NCI-H2171 treated with DMSO at 0.1 percent for 48 hours (cell line): ENCODE measurements at places on chromosomes 1 and 21.
A peak's percentile ranks its signal among the peaks of the same experiment; 100 is the strongest.

DNA sequence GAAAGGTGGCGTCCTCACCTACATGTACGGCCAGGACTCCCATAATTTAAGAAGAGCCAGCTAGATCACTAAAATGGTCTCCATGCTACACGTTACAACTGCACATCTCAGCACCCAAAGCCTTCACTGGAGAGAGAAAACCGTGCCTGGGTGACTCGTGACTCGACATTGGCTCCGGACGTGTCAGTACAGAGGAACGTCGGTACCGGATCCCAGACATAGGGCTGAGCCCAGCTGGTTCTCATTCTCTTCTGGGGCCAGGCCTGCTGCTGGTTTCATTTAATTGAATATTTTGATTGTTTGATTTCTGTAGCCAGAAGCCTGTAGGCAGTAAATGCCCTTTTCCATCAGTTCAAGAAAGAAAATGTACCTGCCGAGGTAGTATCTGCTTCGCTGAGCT lies 93.1 kb downstream of the HHIPL2 start:
- no peak for DNase-seq

GRCh38 chr1:196550731-196551130 lies 57.5 kb downstream of the KCNT2 start:
- DNase-seq, result no peak

GRCh38 chr21:43611598-43612369 lies 47.5 kb downstream of the HSF2BP start:
- DNase-seq, result peak; percentile 49

DNA sequence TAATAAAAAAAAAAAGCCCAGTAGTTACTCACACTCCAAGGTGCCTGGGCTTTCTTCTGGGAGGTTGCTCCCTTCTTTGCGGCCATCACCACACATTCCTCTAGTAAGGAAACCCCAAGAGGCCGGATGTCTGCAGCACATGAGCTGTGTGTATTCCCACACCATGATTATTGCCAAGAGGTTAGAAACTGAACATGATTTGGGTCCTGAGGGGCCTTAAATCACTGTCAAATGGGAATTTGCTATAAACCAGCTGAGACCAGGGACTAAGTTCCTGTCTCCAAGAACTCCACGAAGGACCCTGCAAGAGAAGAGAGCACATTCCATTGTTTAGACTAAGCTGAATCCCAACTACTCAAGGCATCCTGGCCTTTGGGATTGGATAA lies 85.3 kb upstream of the SSX2IP start:
- DNase-seq, result no peak

- no peak for DNase-seq
These were observed 357.2 kb upstream of the DPYD start for GRCh38 chr1:98278055-98278454.

- DNase-seq, result no peak
These were observed 1369.1 kb upstream of the ADGRL4 start for GRCh38 chr1:80375662-80376061.

DNA sequence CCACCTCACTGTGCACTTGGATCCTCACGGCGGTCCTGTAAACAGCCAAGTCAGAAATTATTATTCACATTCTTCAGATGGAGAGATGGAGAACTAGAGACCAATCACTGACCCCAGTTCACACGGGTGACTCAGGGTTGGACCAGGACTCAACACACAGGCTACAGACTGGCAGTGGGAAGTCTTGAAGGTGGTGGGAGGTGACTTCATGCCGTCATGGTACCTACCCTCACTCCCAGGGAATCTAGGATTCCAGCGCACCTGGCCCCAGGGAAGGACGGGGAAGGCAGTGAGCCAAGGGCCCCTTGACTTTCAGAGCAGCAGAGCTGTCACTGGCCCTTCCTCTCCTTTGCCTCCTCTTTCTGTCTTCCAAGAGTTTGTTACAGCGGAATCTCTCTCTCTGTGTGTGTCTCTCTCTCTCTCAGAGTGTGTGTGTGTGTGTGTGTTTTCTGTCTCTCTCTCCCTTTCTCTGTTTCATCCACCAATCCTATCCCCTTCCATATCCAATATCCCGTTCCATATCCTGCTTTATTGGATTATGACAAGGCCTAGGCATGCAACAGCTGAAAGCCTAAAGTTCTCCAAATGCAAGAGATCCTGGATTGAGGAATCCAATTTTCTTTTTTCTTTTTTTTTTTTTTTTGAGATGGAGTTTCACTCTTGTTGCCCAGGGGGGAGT lies 11.7 kb downstream of the OPTC start:
- no peak for DNase-seq

GRCh38 chr1:147496571-147497210 lies 44.6 kb upstream of the BCL9 start:
- DNase-seq, result no peak

- no peak for DNase-seq
These were observed 7.7 kb downstream of the ANKRD35 start for GRCh38 chr1:145877923-145878486.

DNA sequence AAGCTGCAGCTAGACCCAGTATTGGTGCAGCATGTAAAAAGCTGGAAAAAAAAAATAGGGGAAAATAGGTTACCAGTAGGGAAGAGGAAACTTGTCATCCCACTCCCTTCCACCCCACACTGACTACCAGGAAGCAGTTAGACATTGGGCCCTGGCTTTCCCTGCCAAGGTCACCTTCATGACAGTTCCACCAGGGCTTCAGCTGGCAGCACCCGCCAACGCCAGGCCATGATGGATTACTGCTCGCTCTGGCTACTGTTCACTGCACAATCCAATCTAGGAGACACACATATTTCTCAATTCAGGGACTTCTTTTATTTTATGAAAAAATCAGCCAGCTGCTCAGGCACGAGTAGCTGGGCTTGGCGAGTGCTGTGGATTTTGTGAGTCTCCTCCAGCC lies 127.7 kb downstream of the DMRTA2 start:
- DNase-seq, result peak; percentile 11

GRCh38 chr1:111786669-111787207 lies 31.0 kb downstream of the DDX20 start:
- no peak for DNase-seq

DNA sequence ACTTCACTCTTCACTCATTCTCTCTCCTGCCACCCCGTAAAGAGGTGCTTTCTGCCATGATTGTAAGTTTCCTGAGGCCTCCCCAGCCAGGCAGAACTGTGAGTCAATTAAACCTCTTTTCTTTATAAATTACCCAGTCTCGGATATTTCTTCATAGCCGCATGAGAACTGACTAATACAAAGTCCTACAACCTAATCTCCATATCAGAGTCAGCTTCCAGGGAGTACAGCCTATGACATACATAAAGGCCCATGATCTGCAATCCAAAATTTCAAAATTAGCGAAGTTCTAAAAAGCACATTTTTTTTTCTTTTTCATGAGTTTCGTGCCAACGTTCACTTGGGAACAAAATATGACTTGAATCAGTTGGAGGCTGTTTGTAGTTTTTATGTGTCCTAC lies 256.9 kb upstream of the DUSP10 start:
- no peak for DNase-seq

DNA sequence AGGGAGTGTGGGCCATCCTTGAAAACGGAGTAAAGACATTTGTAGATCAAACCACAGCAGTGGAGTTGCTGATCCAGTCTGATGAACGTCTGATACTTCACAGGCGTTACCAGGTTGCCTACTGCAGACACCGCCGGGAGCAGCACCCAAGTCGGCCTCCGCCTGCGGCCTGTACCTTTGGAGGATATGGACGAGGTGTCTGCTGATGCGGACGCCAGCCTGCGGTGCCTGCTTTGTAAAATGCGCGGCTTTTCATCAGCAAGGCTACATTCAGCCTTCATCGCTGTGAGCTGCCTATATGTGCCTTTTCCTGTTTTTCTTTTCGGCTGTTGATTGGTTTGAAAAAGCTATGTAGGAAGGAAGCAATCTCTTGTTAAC lies 16.0 kb downstream of the SLX9 start:
- DNase-seq, result no peak

DNA sequence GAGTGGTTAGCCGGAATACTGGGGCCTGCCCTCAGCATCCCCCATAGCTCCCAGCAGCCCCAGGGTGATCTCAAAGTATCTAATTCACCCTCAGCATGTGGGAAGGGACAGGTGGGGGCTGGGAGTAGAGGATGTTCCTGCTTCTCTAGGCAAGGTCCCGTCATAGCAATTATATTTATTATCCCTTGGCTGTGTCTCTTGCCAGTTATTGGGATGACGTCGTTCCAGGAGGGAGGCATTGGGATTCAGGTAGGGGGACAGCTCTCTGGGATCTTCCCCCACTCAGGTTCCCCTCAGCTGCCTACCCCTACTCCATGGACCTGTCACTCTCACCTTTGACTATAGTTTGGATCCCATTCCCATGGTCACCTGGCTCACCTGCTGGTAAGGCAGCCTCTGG lies 11.9 kb upstream of the PEAR1 start:
- no peak for DNase-seq

DNA sequence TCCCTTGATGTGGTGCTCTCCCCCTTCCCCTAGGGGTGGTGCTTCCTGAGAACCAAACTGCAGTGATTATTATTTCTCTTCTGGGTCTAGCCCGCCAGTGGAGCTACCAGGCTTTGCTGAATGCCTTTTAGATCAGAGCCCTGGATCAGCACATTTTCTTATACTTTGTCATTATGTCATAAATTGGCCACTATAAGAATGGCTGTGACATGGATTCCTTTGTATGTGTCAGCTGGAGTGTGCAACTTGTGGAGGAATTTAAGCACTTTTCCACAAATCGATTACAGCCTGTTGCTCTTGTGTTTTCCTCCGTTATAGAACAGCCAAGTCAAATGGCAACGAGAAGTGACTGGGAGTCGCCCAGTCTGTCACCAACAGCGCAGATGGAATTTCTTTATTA lies 273.3 kb downstream of the DUSP10 start:
- no peak for DNase-seq

DNA sequence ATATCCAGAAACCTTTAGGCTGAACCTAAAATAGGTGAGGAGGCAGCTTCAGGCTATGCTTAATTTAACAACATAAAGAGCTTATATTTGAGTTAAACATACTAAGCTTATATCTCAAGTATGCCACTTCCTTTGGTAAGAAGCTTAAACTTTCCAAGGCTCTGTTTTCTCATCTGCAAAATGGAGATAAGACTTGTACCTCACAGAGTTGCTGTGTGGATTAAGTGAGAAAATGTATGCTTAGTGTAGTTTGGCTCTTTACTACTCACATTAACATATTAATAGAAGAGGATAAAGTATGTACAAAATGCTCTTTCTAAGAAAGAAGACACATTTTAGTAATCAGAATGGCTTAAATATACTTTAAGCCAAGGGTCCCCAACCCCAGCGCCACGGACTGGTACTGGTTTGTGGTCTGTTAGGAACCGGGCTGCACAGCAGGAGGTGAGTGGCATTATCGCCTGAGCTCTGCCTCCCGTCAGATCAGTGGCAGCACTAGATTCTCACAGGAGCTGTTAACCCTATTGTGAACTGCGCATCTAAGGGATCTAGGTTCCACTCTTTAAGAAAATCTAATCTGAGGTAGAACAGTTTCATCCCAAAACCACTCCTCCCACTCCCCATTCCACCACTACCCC lies 77.2 kb downstream of the HS2ST1 start:
- DNase-seq, result no peak

DNA sequence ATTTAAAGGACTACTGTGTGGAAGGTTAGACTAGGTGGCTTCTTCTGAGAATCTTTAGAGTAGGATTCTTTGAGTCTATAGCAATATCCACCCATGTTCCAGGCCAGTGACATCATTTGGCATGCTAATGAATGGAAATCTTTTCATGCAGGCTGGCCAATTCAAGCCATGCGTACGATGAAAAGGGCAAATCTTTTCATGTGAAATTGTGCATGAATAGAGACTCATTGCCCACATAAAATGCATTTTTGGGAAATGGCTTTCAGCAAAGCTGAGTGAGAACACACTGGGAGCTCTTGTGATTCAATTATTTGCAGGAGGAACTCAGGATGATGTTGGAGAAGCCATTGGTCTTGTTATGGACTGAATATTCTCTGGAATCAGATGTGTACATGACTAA lies 324.9 kb upstream of the DAB1 start:
- DNase-seq, result no peak

DNA sequence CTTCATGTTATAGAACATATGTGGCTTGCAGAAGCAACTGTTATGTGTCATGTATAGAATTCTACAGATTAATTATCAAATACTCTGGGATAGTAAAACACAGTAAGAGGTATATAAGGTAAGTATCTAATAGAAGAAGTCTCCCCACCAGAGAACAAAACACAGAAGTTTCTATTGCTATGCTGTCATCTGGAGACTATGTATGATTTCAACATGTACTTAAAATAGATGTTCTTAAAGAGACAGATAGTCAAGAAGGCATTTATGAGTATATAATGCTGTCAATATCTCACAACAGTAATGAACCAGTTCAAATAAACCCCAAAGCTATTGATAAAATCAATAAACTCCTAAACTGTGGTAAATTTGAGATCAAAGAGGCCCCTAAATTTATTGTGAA lies 8.1 kb upstream of the ADCY10 start:
- DNase-seq, result no peak

- DNase-seq, result no peak
These were observed 18.1 kb downstream of the HDAC1 start for GRCh38 chr1:32309960-32310359.

DNA sequence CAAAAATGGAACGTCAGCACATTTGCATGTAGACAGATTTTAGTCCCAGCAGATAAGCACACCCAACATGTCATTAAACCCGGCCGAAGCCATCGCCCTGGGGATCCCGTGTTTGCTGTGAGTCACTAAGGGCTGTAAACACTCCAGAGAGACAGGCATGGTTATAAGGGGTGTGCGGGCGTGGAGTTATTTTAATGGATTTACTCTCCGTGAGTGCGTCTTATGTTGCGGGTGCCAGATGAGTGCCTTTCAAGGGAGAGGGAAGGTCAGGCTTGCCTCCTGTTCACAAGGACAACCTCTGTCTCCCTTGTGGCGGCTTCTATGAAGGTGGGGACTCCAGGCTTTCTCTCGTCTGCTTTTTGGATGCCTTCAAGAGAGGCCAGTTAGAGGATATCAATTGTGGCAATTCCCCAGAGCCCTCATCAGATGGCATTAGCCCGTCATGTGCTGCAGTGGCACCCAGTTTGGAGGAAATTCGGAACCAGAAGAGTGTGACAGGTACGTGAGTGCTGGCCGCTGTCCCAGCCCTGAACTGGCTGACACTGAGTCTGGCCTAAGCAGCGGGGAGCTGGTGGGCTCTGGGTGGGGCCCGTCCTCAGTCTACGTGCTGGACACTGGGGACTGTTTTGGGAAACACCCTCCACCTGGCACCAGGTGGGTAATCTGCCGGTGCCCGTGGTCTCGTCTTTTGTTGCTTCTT lies 223.8 kb upstream of the TMEM51 start:
- peak; percentile 79 for DNase-seq

GRCh38 chr1:44616991-44617702 lies 57.1 kb downstream of the TMEM53 start:
- DNase-seq, result no peak
